Prostate gland (tissue), 2 donors: ENCODE measurements at places on chromosomes 3 and 15. TPM values are rescaled to one million over a fixed set of nuclear protein-coding genes. Genes with fewer than 3 reads are reported as not detected.

- no peaks in the 10 kb centered on the region for H3K36me3 ChIP-seq
- no peak for DNase-seq
- H3K27me3 ChIP-seq: peaks cover 50% of the 10 kb centered on the region
- no peak overlapping the region for H3K4me3 ChIP-seq
- no peak overlapping the region for H3K27ac ChIP-seq
- H3K4me1 ChIP-seq: peaks cover 8% of the 10 kb centered on the region
Measured at GRCh38 chr3:138948371-138949001, 1.5 kb downstream of the FOXL2NB start.

GRCh38 chr3:4709341-4709740 lies 216.2 kb downstream of the ITPR1 start:
- no peaks in the 10 kb centered on the region for H3K36me3 ChIP-seq
- no peaks in the 10 kb centered on the region for H3K4me1 ChIP-seq
- no peaks in the 10 kb centered on the region for H3K27me3 ChIP-seq
- no peak overlapping the region for H3K27ac ChIP-seq
- no peak overlapping the region for H3K4me3 ChIP-seq

The SCAANT1 gene
- total RNA-seq: not detected

The LHFPL4 gene
- total RNA-seq: 0.28 TPM

The TUSC7 gene
- not detected for total RNA-seq

The SLC12A1 gene
- total RNA-seq: not detected

The SIDT1 gene
- total RNA-seq: 31.2 TPM
